ENCODE measurements at places on chromosomes 2 and 18.

DNA sequence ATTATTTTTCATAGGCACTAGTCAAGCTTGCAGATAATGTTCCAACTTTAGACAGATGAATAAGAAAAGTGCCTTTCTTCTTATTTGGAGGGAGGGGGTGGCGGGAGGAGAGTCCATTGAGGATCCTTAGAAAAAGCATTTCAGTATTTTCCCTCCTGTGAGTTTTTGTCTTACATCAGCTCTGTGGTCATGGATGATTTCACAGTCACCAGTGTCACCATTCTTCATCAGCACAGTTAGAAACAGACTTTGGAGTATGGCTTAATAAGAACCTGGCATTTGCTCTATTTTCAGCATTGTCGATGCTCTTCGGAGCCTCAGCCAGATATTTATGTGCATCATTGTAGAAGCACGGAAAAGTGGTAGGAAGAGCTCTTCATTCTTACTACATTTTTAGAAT is 70.1 kb downstream of the SLC39A10 start:
- DNase-seq, result no peak

- no peak for DNase-seq
Observed at GRCh38 chr18:67582488-67582887, 66.0 kb upstream of the DSEL start.

DNA sequence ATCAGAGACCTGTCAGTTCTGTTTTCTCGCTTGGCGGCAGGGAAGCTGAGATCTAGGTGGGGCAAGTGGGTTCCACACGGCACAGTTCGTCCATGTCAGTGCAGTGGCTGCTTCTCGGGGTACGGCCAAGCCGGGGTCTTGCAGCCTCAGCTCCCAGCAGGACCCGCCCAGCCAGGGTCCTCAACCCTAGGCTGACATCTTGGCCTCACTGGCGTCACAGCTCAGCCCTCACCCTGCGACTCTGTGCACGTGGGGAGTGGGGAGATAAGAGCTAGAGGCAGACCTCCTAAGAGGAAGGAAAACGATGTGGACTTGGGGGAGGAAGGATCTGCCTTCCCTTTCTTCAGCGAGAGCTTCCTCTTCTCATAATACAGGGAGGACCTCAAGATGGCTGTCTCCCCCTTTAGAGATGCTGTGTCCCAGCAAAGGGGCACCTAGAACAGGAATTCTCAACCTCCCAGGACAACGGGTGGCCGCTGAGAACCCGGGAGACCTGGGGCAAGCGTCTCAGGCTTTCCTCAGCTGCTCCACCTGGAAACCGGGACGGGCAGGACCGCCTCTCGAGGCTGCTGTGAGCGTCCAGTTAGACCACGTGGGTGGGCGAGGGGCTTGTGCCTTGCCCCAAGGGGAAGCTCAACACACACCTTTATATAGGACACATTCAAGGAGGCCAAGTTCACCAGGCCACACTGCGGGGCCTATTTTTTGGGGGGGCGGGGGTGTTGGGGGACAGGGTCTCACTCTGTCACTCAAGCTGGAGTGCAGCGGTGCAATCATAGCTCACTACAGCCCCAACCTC is 23.5 kb upstream of the KLF11 start:
- DNase-seq, result no peak

GRCh38 chr2:204681412-204681811 is 136.1 kb downstream of the PARD3B start:
- DNase-seq, result no peak

All from kidney capillary endothelial cell (primary cell).